ENCODE measurements at places on chromosomes 7 and 10.

GRCh38 chr7:90892213-90892612, 296.1 kb downstream of the CDK14 start:
- DNase-seq = no peak

- DNase-seq = no peak
These were observed 109.4 kb upstream of the GPR26 start for GRCh38 chr10:123556736-123557135.

DNA sequence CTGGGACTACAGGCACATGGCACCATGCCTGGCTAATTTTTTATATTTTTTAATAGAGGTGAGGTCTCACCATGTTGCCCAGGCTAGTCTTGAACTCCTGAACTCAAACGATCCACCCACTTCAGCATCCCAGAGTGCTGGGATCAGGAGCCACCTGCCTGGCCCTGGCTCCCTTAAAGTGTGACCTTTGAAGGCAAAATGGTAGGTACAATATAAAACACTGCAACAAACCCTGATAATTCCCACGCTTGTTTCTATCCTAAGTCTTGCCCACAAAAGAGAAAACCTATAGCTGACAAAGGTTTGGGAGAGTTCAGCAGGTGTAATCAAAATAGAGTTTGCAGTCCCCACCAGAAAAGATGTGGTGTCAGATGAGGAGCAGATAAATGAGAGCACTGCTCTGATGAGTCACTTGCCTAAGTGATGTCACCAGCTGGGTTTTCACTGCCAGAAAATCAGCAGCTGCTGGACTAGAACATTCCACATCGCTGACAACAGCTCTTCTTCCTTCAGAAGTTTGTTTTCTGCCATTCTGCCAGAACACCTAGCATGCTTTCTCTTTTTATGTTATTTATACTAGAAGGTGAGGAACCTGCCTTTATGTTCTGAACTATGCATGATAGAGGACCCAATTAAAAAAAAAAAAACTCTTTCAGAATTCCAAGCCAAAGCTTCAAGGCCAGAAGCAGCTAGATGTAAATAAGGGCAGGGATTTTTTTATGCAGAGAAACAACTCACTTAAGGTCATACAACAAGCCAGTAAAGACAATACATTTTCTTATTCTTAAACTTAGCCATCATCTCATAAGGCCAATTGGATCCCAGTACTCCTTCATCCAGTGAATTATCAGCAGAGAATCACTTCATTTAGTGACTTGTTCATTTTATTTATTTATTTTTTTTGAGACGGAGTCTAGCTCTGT, 18.0 kb downstream of the PURB start:
- no peak for DNase-seq

DNA sequence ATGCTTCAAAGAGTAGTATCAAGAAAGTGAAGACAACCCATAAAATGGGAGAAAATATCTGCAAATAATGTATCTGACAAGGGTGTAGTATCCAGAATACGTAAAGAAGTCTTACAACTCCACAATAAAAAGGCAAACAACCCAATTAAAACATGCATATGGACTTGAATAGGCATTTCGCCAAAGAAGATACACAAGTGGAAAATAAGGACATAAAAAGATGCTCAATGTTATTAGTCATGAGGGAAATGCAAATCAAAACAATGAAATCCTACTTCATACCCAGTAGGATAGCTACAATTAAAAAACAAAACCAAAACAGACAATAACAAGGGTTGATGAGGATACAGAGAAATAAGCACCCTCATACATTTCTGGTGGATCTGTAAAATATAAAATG, 79.2 kb downstream of the NUDCD3 start:
- DNase-seq = no peak

- no peak for DNase-seq
These were observed 84.4 kb upstream of the SEM1 start for GRCh38 chr7:96794063-96794462.

DNA sequence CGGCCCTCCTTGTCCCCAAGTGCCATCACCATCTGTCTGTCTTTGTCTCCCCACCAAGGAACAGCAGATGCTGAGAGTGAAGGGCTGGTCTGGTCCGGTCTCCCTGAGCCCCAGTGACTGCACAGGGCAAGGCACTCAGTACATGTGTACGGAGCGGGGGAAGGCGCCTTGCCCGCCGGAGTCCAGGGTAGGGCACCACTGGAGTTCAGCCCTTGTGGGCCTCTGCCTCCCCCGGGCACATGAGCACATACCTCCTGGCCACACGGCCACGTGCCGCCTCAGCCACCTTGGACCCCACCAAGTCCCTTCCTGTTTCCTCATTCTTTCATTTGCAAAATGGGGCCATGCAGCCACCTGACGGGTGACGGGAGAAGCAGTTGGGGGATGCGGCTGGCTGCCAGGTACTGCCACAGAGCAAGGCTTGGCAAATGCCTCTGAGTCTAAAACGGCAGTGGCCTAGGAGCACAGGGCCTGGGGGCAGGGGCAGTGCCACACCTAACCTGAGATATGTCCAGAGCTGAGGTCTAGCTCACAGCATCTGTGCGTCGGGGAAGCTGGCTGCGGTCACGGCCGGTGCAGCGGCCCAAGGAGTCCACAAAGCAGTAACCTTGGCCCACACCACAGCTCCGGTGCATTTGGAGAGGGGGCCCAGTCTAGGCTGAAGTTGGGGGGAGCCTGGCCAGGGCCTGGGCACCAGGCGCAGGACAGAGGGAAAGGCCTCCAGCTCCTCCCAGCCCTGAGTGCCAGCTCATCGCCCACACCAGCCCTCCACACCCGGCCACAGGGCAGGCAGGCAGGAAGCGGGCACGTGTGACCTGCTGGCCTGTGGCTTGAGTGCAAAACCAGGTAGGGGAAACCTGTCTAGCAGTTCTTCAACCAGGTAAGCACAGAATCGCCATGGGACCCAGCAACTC, 5.2 kb downstream of the ADAP1 start:
- peak; percentile 79 for DNase-seq

DNA sequence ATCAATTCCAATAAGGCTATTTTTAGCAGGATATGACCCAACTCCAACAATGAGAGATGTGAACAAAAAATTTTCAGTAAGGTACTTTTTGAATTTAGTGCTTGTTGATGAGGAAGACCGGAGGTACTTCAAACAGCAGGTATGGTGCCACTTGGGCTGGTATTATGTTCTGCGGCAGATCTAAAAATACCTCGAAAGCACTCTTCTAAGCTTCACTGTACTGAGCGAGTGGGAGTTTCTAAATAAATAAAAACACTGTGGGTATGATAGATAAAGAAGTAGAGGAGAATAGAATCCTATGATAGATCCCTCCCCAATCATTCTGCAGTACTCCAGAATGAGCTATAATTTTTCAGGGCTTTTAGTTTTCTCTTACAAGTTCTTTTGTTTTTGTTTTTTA, 11.5 kb upstream of the SUPV3L1 start:
- DNase-seq = no peak

GRCh38 chr10:10043083-10043482, 974.6 kb upstream of the CELF2 start:
- no peak for DNase-seq

- DNase-seq = no peak
These were observed 380.9 kb downstream of the LRRTM3 start for GRCh38 chr10:67306588-67307205.

DNA sequence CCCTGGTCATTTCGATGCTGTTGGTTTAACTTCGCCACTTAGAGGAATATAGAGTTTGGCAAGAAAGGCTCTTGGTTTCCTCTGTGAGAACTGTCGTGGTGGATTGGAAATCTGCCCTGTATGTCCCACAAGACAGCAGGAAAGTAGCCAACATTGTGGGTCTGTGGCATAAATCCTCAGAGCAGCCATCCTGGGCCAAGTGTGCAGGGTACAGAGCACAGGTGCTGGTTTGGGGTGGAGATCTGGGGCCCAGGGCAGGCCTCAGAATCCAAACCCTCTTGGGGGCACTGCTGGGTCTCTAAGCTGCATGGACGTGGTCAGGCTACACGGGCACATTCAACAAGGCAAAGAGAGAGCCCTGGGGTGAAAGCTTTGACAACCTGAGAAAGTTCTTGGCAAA, 39.2 kb upstream of the TMEM273 start:
- no peak for DNase-seq

- DNase-seq = no peak
These were observed 108.3 kb upstream of the FEZF1 start for GRCh38 chr7:122412883-122413282.

DNA sequence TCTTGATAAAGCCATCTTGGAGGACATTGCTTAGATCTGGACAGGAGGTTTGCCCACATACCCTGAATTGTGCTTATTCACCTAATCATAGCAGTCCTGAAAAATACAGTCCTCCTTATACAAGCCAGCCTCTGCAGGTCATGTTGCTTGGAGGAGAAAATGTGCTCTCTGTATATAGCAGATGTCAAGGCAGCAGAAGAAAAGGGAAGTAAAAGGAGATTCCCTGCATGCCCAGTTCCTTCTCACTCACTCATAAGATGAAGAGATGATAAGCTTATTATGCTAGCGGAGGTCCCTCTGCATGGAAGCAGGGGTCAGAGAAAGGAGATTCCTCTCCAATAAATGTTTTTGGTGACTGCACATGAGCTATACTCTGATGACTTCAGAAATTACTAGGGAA, 458.8 kb upstream of the ZMIZ1 start:
- no peak for DNase-seq

DNA sequence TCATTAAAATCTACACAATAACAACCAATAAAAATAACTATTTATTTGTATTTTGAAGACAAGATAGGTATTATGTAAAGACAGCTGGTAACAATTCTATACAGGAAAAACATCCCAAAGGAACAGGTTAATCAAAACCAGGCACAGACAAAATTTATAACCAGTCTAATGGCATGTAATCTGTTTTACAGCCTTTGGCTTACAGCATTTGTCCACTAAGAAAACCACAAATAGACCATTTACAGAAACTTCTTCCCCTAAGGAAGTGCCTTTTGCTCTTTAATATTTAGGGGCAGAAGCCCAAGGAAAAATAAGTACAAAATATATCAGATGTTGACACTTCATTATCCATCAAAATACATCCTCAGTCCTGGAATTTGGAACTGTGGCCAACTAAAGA, 65.0 kb downstream of the SVIL start:
- no peak for DNase-seq

DNA sequence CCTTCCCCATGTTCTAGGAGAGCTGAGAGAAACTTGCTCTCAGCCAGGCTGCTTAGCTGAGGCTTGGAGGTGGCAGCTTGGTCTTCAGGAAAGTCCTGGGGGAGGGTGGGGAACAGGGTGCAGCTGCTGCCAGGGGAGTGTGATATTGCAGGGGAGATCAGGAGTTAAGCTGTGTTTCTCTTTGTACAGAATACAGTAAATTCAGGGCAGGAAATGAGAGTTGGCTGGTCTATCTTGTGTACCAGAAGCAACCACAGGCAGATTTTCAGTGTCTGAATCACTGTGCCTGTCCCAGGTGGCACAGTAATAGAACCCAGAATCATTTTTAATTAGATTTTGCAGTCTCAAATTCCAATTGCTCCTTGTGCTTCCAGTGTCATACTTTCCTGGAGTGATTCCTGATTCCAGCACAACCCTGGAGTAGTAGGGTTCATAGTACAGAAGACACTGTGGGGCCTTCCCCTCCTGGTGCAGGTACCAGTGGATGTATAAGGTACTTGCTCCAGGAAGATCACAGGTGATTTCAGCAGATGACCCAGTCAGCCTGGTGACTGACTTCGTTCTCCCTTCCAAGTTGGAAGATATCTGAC, 94.0 kb upstream of the TARP start:
- DNase-seq = no peak

DNA sequence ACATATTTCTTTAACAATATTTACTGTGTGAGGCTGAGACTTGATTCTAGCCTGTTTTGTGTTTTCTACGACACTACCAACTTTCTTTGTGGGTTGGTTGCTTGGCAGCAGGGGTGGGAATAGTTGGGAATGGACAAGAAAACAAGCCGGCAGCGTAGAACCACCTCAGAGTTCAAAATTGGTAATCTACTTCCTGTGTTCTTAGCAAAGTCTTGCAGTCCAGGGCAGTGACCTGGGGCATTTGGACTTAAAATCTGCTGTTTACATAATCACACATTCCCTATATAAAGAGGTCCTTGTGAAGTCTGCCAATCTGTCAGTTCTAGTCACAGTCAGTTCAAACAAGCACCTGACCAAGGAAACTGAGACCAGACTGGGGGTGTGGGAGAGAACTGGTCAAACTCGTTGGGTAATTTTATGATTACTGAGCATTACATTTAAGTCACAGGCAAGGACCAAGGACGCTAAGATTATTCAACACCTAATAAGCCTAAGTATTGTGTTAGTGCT, 167.9 kb downstream of the CPEB3 start:
- DNase-seq = peak; percentile 61

GRCh38 chr10:101829561-101830315, 11.5 kb upstream of the OGA start:
- DNase-seq = peak; percentile 60

DNA sequence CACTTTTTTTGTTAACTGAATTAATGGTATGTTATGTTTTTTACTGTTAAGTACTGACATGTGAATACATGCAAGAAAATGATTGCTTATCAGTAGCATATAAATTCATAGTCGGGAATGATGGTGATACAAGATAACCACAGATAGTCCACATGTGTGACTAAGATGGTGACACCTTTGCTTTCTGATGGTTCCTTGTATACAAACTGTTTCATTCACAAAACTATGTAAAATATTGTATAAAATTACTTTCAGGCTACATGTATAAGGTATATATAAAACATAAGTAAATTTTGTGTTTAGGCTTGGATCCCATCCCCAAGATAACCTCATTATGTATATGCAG, 10.0 kb downstream of the CISD1 start:
- no peak for DNase-seq

DNA sequence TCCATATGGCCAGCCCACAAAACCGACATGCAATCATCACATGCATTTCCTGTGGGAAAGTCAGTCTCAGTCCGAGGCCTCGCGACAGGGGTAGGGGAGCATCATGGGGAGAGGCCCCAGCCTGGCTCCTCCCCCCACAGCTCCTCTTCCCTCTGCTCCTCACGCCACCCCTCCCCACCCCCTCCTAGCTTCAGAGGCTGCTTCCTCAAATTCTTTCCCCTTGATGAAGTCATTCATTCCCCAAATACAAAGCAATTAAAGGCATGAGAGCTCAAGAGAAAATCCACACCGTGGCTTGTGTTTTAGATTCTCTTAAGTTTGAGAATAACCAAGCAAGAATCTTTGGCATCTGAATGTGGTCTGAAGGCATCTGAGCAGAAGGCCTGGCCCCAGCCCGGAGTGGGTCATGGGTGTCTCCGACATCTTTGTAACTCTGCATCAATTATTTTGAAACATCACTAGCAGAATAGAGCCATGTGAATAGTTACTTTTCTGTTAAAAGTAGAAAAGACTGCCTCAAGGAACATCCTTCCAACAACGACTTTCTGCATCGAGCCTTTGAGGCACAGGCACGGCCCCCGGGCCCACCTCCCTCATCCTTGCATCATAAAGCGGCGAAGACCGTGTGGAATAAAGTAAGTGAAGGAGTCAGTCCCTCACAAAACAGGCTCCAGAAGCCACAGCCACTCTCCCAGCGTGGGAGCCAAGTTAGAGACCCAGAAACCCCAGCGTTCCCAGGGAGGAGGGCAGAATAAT, 90.9 kb downstream of the DIP2C start:
- no peak for DNase-seq

All from ureter (tissue), 1 donor.